ENCODE measurements at places on chromosomes 1 and 21.

- no peak for DNase-seq
Measured at GRCh38 chr1:81672766-81673165, 128.0 kb upstream of the ADGRL2 start.

GRCh38 chr1:67307251-67308060 lies at the start of gene IL12RB2:
Gene IL12RB2, plus strand, starts transcription at chr1:67307873. Its CDS starts 12,496 bp downstream, at chr1:67320369.
- peak; percentile 47 for DNase-seq

DNA sequence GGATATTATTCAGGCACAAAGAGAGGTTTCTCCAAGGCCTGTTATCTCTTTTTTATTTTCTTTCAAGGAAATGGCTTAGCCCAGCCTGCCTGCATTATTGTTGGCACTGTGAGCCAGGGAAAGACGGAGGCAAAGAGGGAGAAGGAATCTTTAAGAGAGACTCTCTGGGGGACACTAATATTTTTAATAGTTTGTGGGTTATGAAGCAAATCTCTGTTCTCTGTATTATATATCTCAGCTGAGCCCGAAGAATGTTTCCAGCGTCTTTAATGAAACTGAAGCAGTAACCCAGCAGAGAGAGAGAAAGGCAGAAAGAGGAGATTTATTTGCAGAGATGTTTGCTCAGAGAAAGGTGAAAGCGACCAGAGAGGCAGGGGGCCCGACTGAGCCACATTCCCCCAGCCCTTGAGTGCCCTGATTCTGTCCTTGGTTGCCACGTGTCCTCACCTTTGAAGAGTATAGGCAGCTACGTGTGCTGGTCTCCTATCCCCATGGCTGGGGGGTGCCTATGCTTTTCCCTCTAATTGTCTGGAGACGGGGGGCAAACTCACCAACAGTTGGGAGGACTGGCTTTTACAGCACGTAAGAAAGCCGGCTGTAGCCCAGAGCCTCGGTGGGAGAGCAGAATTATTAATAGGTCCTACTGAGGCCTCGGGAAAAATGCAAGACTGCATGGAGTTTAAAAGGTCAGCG lies 166.4 kb downstream of the TRABD2B start:
- no peak for DNase-seq

GRCh38 chr1:174391716-174392115 lies 56.0 kb upstream of the GPR52 start:
- DNase-seq: no peak

- DNase-seq: no peak
Measured at GRCh38 chr1:162882248-162882674, 21.3 kb upstream of the CCDC190 start.

GRCh38 chr1:231690059-231690458 lies 63.5 kb downstream of the DISC1 start:
- no peak for DNase-seq

DNA sequence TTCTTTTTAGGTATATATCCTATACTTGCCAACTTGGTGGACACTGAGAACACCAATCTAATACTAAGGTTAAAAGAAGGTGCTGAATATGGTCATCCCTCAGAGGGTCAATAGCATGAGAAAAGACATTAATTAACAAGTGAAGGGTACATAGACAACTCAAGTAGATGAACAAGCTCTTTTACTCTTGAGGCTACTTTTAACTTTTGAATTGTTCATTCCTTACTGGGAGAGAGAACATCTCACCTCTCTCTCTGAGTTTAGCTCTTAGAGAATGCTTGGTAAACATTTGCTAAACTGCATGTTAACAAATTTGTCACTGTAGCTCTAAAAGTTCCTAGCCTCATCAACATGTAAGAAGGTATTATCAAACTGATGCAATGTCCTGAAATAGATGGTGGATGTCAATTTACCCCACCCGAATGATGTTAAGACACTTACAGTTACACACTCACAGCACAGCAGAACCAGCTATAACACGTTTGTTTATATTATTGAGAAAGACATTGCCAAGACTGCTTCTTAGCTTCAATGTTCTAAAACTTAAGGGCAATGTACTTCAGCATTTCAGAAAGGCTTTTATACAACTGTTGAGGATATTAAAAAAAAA lies 35.9 kb downstream of the HEATR1 start:
- DNase-seq: no peak

DNA sequence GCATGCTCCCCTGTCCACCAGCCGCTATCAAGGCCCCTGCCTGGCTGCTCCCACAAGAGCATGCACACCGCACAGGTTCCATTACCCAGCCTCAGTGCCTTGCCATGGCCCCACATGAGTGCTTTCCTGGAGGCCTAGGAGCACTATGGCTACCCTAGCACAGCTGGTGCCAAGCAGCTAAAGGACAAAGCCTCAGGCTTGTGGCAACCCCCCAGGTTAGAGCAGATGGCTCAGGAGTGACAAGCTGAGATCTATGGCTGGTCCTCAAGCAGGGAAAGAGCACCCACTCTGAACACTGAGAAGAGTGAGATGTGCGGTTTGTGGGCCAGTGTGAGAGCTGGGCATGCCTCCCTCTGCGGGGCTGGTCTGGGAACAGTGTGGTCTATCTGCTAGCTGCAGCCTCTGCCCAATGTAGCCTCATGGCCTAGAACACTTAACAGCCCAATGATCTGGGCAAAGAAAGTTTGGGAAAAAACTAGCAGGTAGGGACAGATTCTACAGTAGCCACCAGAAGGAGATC lies 129.8 kb downstream of the VAV3 start:
- DNase-seq: no peak

DNA sequence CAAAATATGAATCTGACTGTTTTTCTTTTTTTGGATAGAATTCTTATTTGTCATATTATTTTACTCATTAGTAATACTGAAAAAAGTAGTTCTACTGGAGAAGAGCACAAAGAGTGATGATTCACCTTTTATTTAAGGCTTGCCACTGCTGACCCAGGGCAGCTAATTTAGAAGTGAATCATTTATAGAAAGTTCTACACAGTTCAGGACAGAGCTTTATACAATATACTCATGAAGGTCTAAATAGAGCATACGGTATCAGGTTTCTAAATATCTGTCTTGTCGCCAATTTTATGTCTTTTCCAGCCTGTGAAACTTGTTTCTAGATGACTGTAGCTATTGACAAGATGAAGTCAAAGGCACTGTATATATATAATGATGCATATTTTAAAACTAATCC lies 25.0 kb downstream of the GIPC2 start:
- no peak for DNase-seq

- no peak for DNase-seq
Measured at GRCh38 chr1:88311907-88312306, 372.2 kb upstream of the PKN2 start.

DNA sequence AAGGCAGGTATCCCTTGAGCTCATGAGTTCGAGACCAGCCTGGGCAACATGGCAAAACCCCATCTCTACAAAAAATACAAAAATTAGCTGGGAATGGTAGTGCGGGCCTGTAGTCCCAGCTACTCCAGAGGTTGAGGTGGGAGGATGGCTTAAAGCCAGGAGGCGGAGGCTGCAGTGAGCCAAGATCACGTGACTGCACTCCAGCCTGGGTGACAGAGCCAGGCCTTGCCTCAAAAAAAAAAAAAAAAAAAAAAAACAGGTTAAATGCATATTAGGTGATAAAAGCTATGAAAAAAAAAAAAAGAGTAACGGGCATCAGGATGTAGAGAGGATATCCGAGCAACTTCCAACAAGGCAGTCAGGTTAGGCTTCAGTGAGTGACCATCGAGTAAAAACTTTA lies 2.8 kb upstream of the SRRM1 start:
- DNase-seq: no peak

GRCh38 chr1:43975249-43975961 lies 645 bp downstream of the ATP6V0B start:
- no peak for DNase-seq

DNA sequence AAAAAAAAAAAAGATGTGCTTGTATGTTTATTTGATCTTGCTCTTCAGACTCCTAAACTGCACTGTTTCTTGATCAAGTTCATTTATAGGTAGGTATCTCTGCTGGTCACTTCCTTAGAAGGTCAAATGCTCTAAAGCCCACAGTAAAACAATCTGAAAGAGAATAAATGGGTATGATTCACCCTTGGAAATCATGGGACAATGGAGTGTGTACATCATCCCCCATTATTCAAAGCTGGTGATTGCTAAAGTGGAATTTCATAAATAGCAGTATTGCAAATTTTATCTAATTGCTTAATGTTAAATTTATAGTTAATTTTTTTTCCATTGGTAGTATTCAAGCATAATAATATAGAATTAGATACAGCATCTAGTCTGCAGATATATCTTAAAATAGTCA lies 53.4 kb downstream of the MIER1 start:
- DNase-seq: no peak

GRCh38 chr1:117179471-117179870 lies 31.3 kb downstream of the VTCN1 start:
- DNase-seq: no peak

- no peak for DNase-seq
Measured at GRCh38 chr1:220368352-220369265, 96.4 kb upstream of the RAB3GAP2 start.

Data from stimulated activated CD4-positive, alpha-beta T cell treated with anti-CD3 and anti-CD28 coated beads, Interleukin-12 subunit alpha, Interleukin-12 subunit beta, amount 100 ng/mL, for 48 hours (primary cell).